ENCODE measurements at places on chromosomes 11 and 22. TPM values are rescaled to one million over a fixed set of nuclear protein-coding genes. Genes with fewer than 3 reads are reported as not detected.

DNA sequence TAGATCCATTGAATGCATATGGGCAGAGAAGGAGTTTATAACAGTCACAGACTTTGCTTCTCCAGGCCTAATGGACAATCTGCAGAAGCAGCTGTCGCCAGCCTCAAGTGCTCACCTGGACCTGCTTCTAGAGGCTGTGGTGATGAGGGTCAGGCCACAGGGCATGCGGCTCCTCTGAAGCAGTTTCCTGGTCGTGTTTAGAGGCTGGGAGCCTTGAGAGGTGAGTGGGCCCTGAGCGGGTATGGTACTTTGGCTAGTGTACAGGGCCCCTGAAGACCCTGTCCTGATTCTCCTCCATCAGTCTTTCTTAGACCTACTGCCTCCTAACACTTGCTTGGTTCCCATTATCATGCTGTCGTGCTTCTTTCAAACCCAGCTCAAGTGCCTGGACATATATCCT is 41.2 kb downstream of the NXPE2 start:
- DNase-seq: no peak

DNA sequence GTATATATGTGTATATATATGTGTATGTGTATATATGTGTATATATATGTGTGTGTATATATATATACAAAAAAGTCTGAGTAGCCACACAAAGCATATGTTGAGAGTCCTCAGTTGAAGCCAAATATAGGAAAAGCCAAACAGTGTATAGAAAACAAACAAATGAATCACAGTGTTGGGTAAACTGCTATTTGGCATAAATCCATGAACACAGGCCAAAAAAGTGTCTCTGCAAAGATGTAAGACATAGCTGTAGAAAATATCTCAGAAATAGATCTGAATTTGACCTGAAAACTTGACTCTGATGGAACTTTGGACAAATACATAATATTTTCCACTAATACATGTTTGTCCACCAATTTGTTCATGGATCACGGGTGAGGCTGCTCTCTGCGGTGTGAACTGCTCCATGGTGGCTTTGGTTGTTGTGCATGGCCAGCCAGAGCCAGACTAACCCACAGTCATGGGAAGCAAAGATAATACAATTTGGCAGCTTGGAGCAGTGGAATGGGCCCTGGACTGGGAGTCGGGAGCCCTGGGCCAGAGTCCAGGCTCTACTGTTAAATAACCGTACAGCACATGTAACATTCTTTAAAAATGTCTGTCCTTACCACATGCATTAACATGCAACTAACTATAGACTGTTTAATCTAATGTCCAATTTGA is 76.9 kb upstream of the EED start:
- no peak for DNase-seq

- no peak for DNase-seq
Observed at GRCh38 chr11:70824605-70825245, 426.4 kb downstream of the CTTN start.

The MIAT gene
- 0.26 TPM for total RNA-seq

DNA sequence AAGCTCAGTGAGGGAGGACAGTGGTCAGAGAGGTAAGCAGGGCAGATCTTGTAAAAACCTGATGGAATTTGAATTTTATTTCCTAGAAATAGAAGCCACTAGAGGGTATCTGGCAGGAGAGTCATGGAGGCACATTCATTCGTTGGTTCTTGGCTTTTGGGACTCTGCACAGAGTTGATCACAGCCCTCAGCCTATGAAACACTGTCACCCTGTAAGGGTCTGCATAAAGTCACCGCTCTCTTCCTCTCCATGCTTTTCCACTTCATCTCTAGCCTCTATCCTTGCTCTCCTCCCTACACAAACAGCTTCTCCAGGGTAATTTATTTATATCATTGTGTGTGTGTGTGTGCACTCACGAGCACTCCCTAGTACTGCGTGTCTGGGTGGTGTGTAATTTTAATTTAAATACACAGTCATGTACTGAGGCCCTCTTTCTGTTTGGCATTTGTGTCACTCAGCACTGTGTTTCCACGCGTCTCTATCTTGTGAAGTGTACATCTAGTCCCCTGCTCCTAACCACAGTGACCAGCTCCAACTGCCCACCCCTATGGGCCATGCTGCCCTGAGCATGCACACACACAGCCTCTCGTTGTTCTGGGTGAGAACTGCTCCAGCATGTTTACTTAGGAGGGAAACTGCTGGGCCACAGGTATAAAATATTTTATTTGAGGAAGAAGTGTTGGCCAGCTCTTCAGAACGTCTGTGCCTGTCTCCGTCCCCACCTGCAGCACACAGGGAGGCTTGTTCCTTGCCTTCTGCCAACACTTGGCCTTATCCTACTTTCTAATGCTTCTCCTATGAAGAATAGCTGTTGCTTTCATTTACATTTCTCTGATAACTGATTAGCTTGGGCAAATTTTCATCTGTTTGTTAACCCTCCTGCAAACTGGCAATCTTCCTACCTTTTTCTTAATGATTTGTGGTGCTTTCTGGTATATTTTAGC is 4.5 kb downstream of the KCNQ1OT1 start:
- DNase-seq: no peak

DNA sequence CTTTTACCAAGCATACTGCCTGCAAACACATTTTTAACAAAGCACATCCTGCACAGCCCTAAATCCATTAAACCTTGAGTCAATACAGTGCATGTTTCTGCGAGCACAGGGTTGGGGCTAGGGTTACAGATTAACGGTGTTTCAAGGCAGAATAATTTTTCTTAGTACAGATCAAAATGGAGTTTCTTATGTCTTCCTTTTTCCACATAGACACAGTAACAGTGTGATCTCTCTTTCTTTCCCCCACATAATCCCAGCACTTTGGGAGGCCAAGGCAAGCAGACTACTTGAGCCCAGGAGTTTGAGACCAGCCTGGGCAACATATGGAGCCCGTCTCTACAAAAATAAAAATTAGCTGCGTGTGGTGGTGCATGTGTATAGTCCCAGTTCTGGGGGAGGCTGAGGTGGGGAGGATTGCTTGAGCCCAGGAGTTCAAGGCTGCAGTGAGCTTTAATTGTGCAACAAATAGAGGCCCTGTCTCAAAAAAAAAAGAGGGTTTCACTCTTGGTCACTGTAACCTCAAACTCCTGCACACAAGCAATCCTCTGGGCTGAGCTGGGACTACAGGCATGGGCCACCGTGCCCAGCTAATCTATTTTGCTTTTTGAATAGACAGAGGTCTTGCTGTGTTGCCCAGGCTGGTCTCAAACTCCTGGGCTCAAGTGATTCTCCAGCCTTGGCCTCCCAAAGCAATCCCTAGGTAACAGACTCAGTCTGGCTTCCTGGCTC is 19.7 kb upstream of the SLC3A2 start:
- no peak for DNase-seq

DNA sequence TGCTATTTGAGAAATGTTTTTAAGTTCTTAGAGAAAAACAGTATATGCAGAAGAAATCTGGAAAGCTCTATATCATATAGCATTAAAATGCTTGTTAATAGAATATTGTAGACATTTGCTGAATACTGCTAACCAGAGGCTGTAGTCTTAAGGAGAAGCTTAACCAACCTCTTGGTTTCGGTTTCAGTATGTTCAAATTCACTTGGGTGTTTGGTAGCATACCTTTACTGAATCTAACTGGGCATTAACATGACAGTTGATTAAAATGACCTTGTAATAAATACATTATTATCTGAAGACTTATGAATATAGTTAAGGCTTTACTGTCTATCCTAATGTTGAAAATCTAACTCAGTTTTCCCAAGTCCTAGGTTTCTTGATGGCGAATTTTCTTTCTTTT is 5.4 kb downstream of the PCF11 start:
- DNase-seq: no peak

The OR2D2 gene
- total RNA-seq: 0.18 TPM

- DNase-seq: no peak
Observed at GRCh38 chr22:40498420-40499208, 128.2 kb downstream of the SGSM3 start.

The ACCS gene
- total RNA-seq: 2.8 TPM
